ENCODE measurements at places on chromosomes 16 and 17.
A peak's percentile ranks its signal among the peaks of the same experiment; 100 is the strongest.

GRCh38 chr16:66776457-66776856 lies 24.9 kb downstream of the TERB1 start:
- no peak for DNase-seq

GRCh38 chr16:81746566-81746965 lies 32.5 kb upstream of the PLCG2 start:
- DNase-seq = no peak

DNA sequence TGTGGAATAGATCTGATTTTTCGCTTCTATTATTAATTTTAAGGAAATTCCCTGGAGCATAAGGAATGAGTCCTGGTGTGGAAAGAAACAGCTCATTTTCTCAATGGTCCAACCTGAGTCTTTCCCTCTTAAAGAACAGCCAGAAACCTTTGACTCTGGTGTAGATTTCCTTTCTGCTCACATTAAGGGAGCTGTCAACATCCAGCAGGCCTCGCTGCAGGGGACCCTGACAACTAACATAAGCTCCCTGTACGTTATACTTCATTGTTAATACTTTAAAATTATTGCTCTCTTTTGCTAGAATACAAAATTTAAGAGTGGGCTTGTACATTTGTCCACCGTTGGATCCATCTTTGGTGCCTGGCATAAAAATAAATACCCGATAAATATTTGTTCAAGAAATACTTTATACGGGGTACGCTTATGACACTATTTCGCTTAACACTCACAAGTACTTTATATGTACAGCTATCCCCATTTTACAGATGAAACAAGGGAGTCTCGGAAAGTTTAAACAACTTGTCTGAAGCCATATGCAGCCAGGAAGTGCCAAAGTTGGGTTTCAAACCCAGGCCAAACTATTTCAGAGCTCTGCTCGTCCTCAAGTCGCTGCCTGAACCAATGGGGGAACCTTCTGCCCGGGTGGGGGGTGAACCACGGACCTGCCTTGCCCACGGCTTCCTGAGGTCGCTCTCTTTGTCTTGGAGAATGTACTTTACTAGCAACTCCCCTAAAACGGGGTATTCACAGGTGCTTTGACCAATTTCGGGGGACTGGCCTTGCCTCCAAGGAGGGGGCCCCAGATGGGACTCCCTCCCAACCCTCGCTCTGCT lies 611 bp downstream of the SMARCE1 start:
- DNase-seq = peak; percentile 88

GRCh38 chr17:28705074-28705659 lies 6.5 kb downstream of the PROCA1 start:
- no peak for DNase-seq

DNA sequence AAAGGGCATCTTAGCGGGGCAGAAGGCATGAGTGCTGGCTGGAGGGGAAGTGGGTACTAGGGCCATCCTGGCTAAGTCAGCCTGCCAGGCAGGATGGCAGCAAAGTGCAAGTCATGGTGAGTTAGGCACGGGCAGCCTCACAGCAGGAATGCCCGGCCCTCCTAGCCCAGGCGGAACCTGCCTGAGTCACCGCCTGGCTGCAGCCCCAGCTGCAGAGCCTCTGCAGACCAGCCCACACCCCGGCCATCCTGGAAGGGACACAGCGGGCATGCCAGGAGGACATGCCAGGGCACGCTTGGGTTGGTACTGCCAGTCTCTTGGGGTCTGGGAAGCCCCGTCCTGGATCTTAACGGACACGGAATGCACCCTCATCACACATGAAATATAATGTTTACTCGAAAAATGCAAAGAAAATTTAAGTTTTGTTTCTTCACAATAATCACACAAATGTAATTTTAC lies 5.0 kb upstream of the ALDH3A1 start:
- peak; percentile 7 for DNase-seq

DNA sequence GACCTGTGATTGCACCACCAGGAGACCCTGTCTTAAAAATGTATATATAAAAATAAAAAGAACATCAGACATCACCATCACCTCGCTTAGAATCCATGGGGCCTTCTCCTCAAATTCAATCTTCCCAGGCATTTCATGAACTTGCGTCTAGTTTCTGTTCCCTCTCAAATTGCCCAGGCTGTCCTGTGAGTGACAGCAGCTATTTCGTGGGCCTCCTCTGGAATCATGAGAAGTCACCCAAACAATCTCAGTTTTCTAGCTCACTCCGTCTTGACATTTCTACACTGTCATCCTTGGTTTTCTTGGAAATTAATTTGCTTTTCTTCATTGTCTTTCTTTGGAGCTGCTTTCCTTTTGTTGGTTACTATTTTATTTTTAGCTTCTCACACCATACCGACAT lies 7.3 kb downstream of the SLC52A1 start:
- DNase-seq = no peak

DNA sequence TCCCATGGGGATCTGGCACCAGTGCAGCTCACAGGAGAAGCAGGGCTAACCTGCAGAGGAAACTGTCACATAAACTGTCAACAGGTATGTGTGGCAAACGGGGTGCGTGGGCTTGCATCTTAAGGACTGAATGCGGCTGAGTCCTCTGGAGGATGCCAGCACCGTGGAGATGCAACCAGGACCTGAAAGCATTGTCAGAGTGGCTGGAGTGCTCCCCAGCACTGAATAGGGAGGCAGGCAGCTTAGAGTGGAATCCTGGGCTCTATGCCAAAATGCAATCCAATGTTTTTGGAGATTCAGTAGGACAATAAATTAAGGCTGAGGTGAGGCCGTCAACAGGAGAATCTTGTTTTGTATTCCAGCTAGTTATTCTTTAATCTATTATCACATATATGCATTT lies 21.3 kb upstream of the SALL1 start:
- DNase-seq = no peak

GRCh38 chr17:29630630-29631193 lies 8.0 kb upstream of the CORO6 start:
- no peak for DNase-seq

DNA sequence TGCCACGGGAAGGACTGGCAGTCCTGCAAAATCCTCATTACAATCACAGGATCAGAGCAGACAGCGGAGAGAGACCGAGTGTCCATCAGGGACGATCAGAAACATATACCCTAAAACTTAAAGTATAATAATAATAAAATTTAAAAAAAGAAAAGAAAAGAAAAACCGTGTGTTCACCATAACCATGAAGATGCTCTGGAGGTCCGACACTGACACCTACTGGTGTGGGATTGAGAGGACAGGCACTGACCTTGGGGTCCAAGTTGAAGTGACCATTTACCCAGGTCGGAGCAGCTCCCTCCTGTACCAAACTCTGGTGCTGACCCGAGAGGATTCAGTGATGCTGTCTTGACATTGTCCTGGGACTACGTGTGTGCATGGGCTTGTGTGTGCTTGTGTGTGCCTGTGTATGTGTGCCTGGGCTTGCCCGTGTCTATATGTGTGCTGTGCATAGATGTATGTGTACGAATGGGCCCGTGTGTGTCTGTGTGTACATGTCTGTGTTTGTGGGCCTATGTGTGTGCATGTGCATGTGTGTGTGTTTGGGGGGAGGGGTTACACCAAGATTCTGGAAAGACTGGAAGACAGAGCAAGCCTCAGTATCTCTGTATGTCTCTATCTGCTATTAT lies 10.0 kb upstream of the CD300LD start:
- peak; percentile 64 for DNase-seq

DNA sequence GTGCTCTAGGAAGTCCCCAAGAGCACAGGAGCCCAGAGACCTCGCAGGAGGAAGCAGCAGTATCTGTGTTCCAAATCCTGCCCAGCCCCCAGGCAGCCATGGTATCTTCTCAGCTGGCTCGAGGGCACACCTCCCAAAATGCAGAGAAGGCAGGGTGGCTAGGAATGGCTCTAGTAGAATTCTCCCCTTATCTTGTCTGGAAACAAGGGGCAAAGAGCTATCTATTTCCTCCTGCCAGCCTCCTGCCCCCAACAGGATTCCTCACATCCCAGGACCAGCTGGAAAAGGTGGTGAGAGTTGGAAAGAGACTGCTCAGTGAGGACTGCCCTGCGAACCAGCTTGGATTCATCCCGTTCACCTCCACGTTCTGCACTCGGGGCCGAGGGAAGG lies 8.6 kb upstream of the TSPOAP1 start:
- peak; percentile 79 for DNase-seq

DNA sequence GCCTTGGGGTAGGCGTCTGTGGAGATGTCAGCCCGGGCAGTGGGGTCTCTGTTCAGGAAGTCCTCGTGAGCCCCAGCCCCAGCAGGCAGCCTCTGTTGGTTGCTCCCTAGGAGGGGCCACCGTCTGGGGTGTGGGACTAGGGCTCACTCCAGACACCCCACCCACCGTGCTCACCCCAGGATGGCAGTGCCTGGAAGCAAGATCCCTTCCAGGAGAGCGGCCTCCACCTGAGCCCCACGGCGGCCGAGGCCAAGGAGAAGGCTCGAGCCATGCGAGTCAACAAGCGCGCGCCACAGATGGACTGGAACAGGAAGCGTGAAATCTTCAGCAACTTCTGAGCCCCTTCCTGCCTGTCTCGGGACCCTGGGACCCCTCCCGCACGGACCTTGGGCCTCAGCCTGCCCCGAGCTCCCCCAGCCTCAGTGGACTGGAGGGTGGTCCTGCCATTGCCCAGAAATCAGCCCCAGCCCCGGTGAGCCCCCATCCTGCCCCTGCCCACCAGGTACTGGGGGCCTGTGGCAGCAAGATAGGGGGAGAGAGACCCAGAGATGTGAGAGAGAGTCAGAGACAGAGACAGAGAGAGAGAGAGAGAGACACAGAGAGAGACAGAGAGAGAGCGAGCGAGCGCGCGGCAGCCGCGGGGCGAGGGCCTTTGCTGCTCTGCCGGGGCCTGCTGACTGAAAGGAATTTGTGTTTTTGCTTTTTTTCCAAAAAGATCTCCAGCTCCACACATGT lies 9.8 kb downstream of the NTHL1 start:
- no peak for DNase-seq

GRCh38 chr16:28291651-28292626 lies at the start of gene SBK1:
TSS of gene SBK1 (plus strand) at chr16:28292525. CDS start at chr16:28317392, 24,867 bp downstream.
- DNase-seq = peak; percentile 68

DNA sequence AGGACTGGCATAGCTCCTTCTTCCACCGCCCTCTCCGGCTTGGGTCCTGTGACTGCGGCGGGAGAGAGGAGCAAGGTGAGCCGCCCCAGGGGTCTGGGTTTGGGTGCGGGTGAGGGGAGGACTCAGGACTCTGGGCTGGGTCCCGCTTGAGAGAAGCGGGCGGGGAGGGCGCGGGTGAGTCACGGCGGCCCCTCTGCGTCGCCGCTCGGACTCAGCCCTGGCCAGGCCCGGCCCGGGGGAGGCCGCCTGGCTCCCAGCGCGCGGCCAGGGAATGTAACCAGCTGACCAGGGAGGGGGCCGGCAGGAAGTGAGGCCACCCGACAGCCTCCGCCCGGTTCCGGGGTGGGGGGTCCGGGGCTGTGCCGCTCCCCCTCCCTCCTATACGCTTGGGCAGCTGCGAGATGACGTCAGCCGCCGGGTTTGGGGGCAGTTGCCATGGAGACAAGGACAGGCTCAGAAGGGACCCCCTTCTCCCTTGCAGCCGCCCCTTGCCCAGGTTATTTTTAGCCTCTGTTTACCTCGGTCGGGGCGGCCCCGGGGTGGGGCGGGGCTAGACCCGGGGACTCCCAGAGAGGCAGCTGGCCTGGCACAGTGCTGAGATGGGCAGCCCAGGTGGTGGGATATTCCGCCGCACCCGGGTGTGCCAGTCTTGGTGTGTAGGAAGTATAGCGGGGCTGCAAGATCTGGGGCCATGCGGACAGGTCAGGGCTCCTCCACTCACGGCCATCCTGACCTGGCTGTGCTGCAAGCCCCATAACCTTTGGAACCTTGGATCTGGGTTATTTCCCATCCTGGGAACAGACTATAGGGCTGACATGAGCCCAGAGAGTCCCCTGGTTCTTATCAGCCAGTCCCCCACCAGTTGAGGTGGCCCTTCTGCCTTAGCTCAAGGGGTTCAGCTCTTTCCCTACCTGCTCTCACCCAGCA lies 1.6 kb downstream of the RIPOR1 start:
- DNase-seq = peak; percentile 68

- DNase-seq = no peak
These were observed 520.9 kb upstream of the CDH5 start for GRCh38 chr16:65845466-65846209.

- no peak for DNase-seq
These were observed 30.9 kb upstream of the CRYBA1 start for GRCh38 chr17:29215717-29216116.

- DNase-seq = peak; percentile 1
These were observed 19.7 kb downstream of the MAP2K6 start for GRCh38 chr17:69434164-69434579.

DNA sequence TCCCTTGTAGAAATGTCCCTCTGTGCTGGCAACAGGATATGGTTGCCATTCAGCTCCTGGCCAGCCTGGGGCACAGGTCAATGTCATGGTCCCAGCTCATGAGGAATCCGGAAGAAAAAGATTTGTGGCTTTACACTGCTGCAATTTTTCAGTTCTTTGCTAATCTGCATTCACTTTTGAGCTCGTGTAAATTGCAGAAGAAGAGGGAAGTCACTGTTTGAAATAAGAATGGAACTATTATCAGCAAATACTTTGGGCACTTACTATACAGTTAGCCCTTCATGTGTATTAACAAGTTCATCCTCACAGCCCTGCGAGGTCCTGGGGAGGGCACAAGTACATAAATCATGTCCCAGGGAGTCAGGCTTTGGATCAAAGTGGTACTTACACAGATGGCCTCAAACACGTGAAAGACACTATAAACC lies 14.2 kb downstream of the SLC47A2 start:
- DNase-seq = no peak

DNA sequence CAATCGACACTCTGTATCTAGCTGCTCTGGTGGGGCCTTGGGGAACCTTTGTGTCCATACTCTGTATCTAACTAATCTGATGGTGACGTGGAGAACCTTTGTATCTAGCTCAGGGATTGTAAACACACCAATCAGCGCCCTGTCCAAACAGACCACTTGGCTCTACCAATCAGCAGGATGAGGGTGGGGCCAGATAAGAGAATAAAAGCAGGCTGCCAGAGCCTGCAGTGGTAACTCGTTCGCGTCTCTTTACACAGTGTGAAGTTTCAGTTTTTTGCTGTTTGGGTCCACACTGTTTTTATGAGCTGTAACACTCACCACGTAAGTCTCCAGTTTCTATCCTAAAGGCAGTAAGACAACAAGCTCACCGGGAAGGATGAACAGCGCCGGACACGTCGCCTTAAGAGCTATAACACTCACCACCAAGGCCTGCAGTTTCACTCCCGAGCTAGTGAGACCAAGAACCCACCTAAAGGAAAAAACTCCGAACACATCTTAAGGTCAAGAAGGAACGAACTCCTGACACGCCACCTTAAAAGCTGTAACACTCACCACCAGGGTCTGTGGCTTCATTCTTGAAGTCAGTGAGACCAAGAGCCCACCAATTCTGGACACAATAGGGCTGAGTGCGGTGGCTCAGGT lies 64.6 kb downstream of the KPNA2 start:
- no peak for DNase-seq

DNA sequence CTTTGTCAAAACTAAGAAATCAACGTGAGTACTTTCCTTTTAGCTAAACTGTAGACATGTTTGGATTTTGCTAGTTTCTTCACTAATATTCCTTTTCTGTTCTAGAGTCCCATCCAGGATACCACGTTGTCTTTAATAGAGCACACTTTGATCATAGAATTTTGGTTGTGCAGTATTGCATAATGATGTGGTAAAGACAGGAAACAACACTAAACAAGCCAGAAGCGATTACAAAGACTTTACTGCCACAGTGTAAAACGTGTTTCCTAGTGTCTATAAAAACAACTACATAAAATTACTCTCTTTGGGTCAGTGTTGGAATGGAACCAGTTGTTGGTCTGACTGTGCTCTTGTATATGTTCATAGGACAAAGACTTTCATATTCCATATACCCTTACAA lies 19.3 kb downstream of the SHISA9 start:
- no peak for DNase-seq

All from erythroblast (primary cell).